AG09309 (cell line): ENCODE measurements at places on chromosomes 5 and 9.

DNA sequence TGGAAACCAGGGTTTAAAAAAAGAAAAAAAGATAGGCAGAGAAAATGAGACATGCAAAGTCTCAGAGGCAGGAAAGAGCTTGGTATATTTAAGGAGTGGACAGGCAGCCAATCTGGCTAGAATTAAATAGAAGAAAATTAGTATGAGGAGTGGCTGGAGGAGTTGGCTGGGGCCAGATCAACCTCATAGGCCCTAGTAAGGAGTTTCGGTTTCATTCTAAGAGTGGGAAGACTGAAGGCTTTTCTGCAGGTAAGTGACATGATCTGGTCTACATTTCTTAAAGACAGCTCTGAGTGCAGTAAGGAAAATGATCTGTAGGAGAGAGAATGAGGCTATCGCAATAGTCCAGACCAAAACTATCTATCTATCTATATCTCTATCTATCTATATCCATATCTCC, 27.5 kb downstream of the ADRB2 start:
- DNase-seq: no peak

GRCh38 chr5:129110742-129111141, 16.2 kb downstream of the ISOC1 start:
- no peak for DNase-seq

GRCh38 chr5:34688015-34688810, 32.1 kb downstream of the RAI14 start:
- DNase-seq: no peak

- DNase-seq: no peak
Observed at GRCh38 chr5:124001036-124001615, 489.1 kb downstream of the CSNK1G3 start.

GRCh38 chr5:28468166-28468565, 1429.8 kb upstream of the CDH9 start:
- no peak for DNase-seq

GRCh38 chr5:129771058-129771838, 23.4 kb downstream of the MINAR2 start:
- DNase-seq: peak; percentile 17

GRCh38 chr9:93129286-93129685, 4.8 kb downstream of the NINJ1 start:
- no peak for DNase-seq

- DNase-seq: no peak
Observed at GRCh38 chr5:178808886-178809285, 50.9 kb upstream of the ZNF354B start.

DNA sequence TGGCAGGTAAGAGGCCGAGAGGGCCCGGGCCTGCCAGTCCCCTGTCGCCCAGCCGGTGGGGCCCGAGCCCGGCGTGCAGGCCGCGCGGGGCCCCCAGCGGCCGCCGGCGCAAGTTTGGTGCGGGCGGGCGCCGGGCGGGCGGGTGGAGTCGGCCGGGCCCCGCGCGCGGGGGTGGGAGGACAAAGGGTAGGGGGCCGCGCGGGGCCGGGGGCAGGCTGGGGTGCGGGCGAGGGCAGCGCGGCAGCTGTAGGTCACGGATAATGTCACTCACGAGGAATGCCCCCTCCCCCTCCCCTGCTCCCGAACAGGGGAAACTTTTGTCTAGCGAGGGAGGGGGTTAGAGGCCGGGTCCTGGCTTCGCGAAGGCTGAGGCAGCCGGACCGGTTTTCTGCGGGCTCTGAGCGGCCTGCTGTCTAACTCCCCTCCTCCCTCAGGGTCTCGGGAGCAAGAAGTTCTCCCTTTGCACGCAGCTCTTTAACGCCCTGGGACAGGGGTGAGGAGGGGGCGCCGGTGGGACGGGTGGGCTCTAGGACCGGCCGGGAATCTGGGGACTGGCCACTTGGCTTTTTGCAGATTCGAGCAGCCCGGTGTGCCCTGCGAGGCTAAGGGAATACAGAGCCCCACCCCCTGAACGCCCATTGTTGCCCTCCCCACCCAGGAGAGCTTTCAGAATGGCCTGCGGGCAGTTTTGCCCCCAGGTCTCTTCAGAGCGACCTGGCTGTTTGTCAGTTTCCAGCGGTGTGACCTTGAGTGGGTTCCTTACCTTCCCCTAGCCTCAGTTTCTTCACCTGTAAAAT, 21.3 kb upstream of the NDST1 start:
- no peak for DNase-seq

GRCh38 chr9:135471791-135472640, 7.6 kb upstream of the PPP1R26 start:
- no peak for DNase-seq

DNA sequence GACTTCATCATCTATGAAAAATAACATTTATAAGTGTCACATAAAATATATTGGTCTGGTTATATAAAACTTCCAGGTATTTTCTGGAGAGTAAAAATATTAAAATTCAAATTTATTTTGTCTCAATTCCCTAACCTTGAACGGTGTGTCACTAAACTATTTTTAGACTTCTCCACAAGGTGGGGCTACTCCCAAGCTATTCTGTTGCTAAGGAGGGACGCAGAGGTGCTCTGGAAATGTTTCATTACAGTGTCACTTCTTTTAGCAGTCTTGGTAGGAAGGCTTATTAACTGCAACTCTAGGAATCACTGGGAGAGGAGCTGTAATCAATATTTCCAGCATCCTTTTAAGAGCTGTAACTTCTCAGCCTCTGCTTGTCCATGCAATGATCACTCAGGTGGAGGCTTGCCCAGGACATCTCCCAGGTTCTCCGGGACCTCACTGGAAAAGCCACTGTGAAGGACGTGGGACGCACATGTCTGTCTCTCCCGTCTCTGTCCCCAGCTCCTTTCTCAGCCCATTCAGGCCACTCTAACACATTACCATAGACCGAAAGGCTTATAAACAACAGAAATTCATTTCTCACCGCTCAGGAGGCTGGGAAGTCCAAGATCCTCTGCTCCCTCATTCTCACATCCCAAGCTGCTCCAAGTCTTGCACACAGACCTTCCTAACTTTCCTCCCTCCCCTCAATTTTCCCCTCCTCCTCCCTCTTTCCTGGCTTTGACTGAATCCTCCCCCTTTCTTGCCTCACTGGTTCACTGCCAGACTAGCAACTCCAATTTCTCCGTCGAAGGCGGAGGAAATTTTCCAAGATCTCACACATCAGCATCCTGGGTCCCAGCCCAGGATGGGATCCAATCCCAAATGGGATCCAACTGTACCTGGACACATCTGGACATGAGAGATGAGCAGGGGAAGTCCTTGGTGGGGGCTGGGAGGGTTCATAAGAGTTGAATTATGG, 32.7 kb upstream of the DNAH5 start:
- no peak for DNase-seq
